Skin of body (tissue), 3 donors: ENCODE measurements at places on chromosomes 2 and 18. TPM values are rescaled to one million over a fixed set of nuclear protein-coding genes. Genes with fewer than 3 reads are reported as not detected.

Gene APCDD1
- total RNA-seq: 125 TPM

Gene EMILIN2
- total RNA-seq: 37.6 TPM

Gene POTEJ
- 0.10 TPM for total RNA-seq

Gene ACSL3
- 56.7 TPM for total RNA-seq

Gene PREB
- 19.5 TPM for total RNA-seq

Gene SNED1
- total RNA-seq: 9.7 TPM

Gene TMEM169
- total RNA-seq: 0.69 TPM

Gene REG1B
- not detected for total RNA-seq

Gene CCDC150
- 6.3 TPM for total RNA-seq

Gene DYNAP
- 0.10 TPM for total RNA-seq

Gene RIT2
- not detected for total RNA-seq

Gene TSGA10
- 7.5 TPM for total RNA-seq

Gene SPATA3
- not detected for total RNA-seq

Gene PTPRM
- 46.3 TPM for total RNA-seq

Gene CPO
- 0.89 TPM for total RNA-seq
